Activated T-helper 1 cell treated with anti-CD3 and anti-CD28 coated beads, Interleukin-2, amount 50 U/mL, for 16 hours (primary cell): ENCODE measurements at places on chromosomes 16 and 17.

DNA sequence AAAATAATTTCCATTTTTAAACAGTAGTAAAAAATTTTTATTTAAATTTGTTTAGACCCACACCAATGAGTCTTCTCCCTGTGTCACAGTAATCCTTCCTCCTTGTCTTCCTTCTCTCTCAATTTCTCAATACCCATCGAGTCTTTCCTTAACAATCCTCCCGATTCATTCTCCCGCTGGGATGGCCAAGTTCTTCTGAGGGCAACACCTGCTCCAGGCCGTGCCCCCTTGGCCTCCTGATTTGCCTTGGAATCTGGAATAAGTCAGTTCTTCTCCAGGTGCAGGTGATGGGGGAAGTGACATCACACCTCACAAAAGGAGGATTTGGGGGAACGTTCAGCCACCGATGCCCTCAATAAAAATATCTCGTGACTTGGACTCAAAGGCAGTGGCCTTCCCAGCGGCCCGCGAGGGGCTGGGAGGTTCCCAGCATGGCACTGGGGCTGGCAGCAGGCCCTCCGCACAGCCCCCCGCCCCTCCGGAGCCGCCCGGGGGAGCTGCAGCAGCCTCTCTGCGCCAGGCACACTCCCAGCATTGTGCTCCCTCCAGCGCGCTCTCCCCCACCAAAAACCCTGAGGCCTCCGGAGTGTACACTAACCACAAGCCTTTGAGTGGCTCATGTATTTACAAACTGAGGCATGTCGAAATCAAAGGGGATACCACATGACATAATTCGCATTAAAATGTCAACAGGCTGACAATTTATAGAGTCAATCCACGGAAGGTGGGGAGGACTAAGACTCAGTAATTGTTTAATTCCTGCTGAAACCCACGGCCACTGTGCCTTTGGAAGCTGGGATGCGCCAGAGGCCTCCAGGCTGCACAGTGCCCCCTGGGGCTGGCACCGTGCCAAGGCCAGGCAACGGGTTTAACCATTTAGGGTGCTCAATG lies 120.5 kb downstream of the ZFHX3 start:
- no peak for DNase-seq

DNA sequence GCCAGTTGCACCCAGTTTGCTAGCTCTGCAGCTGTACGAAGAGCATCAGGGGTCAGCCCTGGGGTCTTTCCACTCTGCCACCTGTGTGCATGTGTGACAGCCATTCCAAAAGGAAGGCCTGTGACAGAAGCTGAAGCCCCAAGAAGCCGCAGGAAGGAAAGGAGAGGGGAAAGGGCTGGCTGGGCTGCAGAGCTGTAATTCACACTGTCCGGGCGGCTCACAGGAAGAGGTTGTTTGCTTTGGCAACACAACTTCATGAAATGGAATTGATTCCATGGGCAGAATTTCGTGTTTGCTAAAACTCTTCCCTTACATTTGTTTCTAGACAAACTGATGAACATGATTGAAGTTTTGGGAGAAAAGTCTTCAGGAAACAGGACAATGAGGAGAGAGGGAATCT lies 14.8 kb downstream of the TMEM204 start:
- DNase-seq, result no peak

- no peak for DNase-seq
These were observed 12.2 kb downstream of the KRT16 start for GRCh38 chr17:41600318-41600717.

- no peak for DNase-seq
These were observed 30.7 kb downstream of the CCR7 start for GRCh38 chr17:40534371-40535189.

DNA sequence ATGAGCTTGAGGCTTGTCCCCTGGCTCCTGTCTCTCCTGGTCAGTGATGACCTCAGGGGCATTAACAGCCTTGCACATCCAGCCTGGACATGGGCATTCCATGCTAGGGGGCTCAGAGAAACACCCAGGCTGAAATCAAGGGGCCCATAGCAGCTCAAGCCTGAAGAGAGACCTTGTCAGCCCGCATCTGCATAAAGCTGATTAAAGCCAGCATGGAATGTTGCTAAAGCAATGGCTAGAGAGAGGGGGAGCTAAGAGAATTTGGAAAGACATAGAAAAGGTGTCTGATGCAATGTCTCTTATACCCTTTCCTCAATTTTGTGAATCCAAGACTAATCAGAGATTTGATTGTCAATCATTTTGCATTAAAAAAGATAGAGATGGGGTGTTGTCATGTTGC lies 51.4 kb upstream of the WSCD1 start:
- DNase-seq, result no peak

DNA sequence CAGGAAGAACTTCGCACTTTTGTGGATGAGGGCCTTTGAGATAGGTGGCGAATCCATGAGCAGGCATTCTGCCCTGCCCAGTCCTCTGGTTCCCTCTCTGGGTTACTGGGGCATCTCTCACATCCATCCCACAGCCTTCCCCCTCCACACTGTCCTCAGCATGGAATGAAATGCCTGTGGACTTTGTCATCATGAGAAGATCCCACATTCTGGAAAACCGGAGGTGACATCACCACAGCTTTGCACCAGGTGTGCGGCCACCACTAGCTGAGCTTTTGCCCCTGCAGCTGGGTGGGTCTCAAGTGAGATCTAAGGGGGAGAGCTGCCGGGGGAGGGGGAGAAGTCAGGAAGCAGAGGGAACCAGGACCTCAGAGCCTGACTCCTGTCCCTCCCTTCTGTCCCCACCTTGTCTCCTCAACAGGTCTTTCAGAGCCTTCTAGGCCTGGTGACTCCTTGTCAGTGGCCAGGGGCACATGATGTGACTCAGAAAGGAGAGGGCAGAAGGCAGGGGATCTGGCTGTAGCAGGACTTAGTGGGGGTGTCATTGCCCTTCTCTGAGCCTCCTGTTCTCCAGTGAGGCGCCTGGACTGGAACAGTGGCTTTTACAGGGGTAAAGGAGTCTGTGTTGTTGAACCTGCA lies 40.0 kb upstream of the DLX4 start:
- DNase-seq, result no peak

GRCh38 chr17:79676796-79677195 lies 53.9 kb upstream of the ENPP7 start:
- DNase-seq, result no peak
